Right renal cortex interstitium (tissue), 3 donors: ENCODE measurements at places on chromosomes 3 and 15. TPM values are rescaled to one million over a fixed set of nuclear protein-coding genes. Genes with fewer than 3 reads are reported as not detected.

Gene AGBL1
- 0.10 TPM for polyA plus RNA-seq

Gene ROPN1
- not detected for polyA plus RNA-seq

- DNase-seq = no peak
Observed at GRCh38 chr15:49387471-49387870, 35.6 kb upstream of the FGF7 start.

Gene SLC6A11
- polyA plus RNA-seq = 0.08 TPM

- no peak for DNase-seq
Observed at GRCh38 chr15:90871716-90872485, 3.5 kb downstream of the FURIN start.

Gene ZMYND10
- polyA plus RNA-seq = 3.4 TPM

GRCh38 chr3:123483146-123483545, 34.3 kb upstream of the ADCY5 start:
- DNase-seq = no peak

- no peak for DNase-seq
Observed at GRCh38 chr3:149660462-149660861, 2.6 kb upstream of the WWTR1 start.

DNA sequence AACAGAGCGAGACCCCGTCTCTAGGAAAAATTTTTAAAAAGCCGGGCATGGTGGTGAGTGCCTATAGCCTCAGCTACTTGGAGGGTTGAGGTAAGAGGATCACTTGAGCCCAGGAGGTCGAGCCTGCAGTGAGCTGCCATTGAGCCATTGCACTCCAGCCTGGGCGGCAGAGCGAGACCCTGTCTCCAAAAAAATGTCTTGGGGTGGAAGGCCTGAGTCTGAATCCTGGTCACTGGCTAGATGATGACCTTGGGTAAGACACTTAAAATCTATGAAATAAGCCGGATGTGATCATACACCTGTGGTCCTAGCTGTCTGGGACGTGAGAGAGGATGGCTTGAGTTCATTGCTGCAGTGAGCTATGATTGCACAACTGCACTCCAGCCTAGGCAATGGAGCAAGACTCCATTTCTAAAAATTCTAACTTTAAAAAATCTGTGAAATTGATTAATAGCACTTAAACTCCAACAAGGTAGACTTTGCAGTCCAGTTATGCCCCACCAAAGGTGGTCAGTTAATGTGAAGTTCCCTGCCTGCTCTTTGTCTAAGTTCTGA, 157.3 kb upstream of the UMPS start:
- no peak for DNase-seq

GRCh38 chr15:57019496-57020160, 101.2 kb downstream of the TCF12 start:
- DNase-seq = no peak

DNA sequence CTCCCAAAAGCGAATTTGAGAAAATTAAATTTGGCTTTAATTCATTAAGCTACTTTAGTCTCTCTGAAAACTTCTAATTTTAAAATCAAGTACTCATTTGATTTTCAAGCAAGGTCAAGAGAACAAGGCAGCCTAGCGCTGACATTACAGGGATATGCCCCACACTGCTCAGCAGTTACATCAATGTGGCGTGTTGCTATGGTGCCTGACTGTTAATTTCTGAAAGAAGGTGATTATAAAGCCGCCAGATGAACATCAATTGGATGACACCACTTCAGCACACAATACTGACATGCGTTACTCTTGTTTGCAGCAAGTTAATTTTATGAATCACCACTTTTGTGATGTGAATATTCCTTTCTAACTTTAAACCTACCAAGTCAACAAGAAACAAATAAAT, 284.4 kb downstream of the FOXP1 start:
- no peak for DNase-seq

DNA sequence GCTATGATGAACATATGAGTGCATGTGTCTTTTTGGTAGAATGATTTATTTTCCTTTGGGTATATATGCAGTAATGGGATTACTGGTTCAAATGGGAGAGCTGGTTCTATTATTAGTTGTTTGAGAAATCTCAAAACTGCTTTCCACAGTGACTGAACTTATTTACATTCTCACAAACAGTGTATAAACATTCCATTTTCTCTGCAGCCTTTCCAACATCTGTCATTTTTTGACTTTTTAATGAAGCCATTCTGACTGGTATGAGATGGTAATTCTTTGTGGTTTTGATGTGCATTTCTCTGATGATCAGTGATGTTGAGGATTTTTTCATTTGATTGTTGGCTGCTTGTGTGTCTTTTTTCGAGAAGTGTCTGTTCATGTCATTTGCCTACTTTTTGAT, 1124.2 kb downstream of the NAALADL2 start:
- DNase-seq = no peak

GRCh38 chr3:101807888-101808287, 28.9 kb downstream of the NXPE3 start:
- DNase-seq = no peak

Gene SLC22A13
- polyA plus RNA-seq = 2.4 TPM

Gene SOX2
- polyA plus RNA-seq = 0.22 TPM

DNA sequence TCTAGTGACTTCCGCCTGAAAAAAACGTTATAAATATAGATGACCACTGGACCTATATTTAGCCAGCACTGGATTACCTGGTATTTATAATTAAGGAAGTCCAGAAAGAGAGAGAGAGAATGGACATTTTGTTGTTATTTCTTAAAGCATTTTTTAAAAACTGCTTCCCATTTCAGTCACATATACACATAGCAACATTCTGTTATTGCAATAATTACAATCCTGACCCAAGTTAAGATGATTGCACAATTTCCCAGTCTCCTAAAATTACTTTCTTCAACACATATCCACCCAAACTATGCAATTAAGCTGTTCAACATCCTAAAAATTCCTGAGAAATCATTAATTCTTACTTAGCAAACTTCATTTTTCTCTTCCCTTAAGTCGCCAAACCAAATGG, 37.7 kb downstream of the PCSK6 start:
- no peak for DNase-seq

DNA sequence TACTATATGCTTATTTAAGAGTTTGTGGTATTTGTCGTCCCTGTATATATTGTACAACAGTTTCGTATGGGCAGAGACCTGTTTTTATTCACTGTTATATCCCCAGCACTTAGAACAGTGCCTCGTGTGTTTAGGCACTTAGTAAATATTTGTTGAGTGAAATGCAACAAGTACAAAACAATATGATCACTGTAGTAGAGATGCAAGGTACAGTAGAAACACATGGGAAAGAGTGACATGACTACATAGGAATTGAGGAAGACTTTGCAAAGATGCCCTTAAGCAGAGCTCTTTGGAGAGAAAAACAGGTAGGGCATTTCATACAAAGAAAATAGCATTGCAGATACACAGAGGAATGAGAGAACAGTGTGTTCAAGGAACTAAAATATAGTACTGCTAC, 18.3 kb downstream of the RASA2 start:
- no peak for DNase-seq

- DNase-seq = no peak
Observed at GRCh38 chr3:141170678-141171295, 60.8 kb upstream of the PXYLP1 start.

DNA sequence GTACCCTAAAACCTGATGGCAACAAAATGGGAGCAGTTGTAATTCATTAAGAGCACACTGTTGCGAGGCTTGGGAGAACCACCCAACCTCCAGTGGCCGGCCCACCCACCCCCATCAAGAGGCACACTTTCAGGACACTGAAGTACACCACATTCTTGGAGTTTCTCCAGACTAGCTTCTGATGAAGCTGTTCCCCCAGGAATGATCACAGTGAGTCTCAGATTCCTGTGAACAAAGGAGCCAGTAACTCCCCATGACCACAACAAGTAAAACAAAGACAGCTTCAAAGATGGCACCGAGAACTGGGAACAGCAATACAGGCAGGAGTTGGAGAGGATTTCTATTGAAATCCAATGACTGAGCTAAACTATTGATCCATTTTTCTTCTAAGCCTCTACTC, 126.0 kb downstream of the ST8SIA2 start:
- no peak for DNase-seq

DNA sequence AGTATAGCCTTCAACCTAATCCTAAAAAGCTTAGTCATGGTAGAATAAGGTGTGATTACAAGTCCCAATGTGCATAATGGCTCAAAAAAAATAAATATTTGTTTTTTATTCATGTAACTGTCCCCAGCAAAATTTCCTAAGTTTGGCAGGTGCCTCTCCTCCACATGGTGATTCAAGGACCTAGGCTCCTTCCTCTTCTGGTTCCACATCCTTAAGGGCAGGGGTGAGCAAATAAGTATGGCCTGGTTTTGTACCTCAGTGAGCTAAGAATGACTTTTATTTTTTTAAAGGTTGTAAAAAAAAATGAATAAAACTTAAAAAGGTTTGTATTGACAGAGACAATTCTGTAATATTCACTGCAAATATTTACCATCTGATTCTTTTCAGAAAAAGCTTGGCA, 343.5 kb upstream of the UBE2E2 start:
- no peak for DNase-seq

- no peak for DNase-seq
Observed at GRCh38 chr3:14573706-14574105, 33.6 kb upstream of the GRIP2 start.

Gene FRMD5
- polyA plus RNA-seq = 0.76 TPM

- no peak for DNase-seq
Observed at GRCh38 chr3:24451461-24452099, 43.1 kb downstream of the THRB start.

- no peak for DNase-seq
Observed at GRCh38 chr3:45109771-45110508, 36.2 kb downstream of the CDCP1 start.

Gene AADAC
- polyA plus RNA-seq = 0.24 TPM

- no peak for DNase-seq
Observed at GRCh38 chr3:164040991-164041390, 1037.3 kb downstream of the SI start.

Gene DENND4A
- polyA plus RNA-seq = 17.1 TPM

Gene ALDH1L1
- 51.6 TPM for polyA plus RNA-seq

GRCh38 chr3:127183931-127184869, 8.7 kb upstream of the PRR23E start:
- DNase-seq = no peak

DNA sequence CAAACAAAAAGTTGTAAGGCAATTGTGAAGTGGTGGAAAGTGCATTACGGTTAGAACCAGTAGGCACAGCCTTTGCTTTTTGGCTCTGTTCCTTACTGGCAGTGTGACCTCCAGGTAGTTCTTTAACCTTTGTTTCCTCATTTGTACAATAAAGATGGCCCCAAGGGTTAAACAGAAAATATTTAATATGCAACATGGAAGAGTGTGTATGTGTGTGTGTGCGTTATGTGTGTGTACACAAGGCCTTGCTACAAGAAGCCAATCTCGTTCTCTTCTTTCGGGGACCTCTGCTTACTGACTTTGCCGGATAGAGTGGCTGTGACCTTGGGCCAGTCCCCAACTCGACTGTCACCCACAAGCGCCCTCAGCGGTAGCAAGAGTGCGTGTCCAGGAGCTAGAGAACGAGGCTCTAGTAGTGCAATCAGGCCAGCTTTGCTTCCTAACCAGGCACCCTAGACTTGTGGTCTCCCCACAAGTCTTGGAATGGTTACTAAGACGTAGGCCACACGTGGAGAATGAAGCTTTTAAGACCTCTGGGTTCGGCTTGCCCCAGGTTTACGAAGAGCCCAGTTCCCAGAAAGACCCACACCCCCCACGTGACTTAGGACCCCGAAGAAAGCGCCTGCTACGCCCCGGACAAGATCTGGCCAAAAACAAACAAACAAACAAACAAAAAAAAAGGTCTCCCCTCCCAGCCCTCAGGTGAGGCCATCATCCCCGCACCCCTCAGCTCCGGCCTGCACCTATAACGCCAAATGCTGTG, 593 bp downstream of the CIAO2A start:
- DNase-seq = peak; percentile 54

DNA sequence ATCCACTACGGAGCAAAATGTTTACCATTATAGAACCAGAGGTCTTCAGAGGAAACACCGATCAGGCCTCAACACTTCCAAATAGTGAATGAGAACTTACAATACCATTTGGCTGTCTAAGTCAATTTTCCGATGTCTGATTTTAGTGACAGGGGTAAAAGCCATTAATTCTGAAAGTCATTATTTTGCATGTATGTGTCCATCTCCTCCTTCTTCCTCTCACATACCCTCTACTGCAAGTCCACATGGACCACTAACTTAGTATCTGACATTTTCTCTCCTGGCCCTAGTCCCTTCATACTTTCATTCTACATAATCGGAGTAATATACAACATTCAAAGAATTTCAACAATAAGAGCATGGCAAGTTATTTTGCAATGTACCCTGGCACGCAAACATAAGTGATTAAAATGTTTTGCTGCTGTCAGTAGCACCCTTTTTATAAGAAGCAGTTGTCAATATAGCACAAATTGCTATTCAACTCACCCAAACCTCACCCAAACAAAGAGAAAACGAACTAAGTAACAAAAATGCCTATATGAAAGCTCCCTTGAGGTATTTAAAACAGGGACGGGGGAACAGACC, 1.9 kb downstream of the TOP2B start:
- DNase-seq = no peak

DNA sequence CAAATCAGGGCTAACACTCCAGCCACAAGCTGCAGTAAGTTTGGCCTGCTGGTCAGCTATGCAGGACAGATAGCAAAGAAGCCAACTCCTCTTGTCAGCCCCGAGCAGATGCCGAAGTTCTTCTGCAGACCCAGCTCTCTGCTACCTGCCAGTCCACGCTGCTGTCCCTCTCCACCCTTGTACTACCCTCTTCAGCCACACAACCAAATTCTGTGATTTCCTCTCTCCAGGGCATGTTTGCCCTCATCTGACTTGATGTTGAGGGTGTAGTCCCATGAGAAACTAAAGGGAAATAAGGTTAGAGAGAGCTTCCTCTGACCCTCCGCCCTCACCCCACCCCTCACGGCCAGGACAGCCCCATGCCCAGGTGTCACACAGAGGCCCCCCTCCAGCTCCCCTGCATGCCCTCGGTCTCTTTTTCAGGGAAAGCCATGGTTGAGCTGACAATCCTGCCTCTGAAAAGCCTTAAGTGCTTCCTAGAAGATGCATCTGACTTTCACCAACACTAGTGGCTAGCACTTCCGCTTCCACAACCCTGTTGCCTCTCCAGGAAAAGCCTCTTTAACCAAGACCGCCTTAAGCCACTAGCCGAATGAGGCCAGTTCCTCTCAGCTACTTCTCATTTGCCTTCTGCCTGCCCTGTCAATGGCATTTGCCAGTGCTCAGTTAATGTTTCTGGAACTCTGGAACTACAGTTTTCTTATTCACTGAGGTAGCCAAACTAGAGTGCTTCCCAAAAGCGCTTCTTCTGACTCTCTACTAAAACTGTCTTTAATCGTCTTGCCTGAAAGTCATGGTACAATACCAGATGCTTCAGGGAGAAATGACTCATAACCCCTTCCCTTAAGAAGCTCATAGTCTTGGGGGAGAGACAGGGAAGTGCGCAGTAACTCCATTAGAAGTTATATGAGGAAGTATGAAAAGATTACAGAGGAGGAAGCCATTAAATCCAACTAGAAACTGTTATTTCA, 300.4 kb upstream of the STT3B start:
- no peak for DNase-seq

GRCh38 chr3:94305835-94306611, 243.2 kb downstream of the NSUN3 start:
- no peak for DNase-seq

GRCh38 chr15:101391981-101392640, 97.1 kb upstream of the SNRPA1 start:
- no peak for DNase-seq

- DNase-seq = no peak
Observed at GRCh38 chr15:99275525-99276128, 24.3 kb downstream of the LRRC28 start.

Gene ACKR2
- 1.8 TPM for polyA plus RNA-seq

GRCh38 chr15:95712785-95713184, 617.7 kb upstream of the NR2F2 start:
- DNase-seq = no peak

Gene TMEM108
- polyA plus RNA-seq = 2.3 TPM

GRCh38 chr3:181210275-181210674, 220.7 kb upstream of the DNAJC19 start:
- no peak for DNase-seq

Gene MESP2
- polyA plus RNA-seq = 0.58 TPM

Gene PLXNB1
- 150 TPM for polyA plus RNA-seq
